NCI-H1436 (cell line): ENCODE measurements at places on chromosomes 1 and 21.

DNA sequence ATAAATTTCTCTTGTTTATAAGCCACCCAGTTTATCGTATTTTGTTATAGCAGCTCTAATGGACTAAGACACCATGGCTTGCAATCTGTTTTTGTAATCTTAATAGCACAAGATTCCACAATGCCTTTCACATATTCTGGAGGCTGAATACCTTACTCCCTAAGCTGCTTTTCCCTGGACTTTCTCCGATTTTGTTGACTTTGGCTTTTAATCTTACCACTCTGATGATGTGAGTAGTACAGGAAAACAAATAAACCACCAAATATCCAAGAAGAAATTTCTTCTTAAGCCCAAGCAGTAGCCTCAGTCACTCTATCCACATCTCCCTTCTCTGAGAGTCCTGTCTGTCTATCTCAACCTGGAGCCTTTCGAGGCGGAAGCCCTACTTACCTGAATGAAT lies 838.6 kb downstream of the LTN1 start:
- no peak for DNase-seq

- DNase-seq, result no peak
Observed at GRCh38 chr1:78286686-78287085, 204.1 kb upstream of the PTGFR start.

DNA sequence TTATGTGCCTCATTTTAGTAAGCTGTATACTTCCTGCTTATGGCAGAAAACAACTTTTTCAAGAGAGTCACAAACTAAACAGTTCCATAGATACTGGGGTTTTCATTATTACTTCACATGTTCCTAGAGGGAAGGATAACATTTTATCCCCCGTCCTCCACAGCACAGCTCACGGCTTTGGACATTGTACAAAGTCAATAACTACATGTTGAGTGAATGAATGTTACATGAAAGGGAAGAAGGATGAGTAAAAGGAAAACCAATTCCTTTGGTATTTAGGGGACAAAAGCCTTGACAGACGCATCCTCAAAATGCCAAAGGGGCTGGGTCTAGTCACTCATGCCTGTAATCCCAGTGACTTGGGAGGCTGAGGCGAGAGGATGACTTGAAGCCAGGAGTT lies 14.8 kb downstream of the PI4KB start:
- DNase-seq, result no peak

GRCh38 chr1:14773396-14774025 lies 175.0 kb downstream of the KAZN start:
- no peak for DNase-seq

- DNase-seq, result peak; percentile 66
Observed at GRCh38 chr21:37700641-37701202, 215.5 kb downstream of the KCNJ6 start.

GRCh38 chr1:187009320-187009719 lies 180.6 kb downstream of the PLA2G4A start:
- DNase-seq, result no peak

GRCh38 chr21:37461479-37461878 lies 94.9 kb downstream of the DYRK1A start:
- no peak for DNase-seq

GRCh38 chr1:155801149-155801548 lies 55.9 kb downstream of the GON4L start:
- no peak for DNase-seq
